ENCODE measurements at places on chromosomes 7 and 10.
A peak's percentile ranks its signal among the peaks of the same experiment; 100 is the strongest.

DNA sequence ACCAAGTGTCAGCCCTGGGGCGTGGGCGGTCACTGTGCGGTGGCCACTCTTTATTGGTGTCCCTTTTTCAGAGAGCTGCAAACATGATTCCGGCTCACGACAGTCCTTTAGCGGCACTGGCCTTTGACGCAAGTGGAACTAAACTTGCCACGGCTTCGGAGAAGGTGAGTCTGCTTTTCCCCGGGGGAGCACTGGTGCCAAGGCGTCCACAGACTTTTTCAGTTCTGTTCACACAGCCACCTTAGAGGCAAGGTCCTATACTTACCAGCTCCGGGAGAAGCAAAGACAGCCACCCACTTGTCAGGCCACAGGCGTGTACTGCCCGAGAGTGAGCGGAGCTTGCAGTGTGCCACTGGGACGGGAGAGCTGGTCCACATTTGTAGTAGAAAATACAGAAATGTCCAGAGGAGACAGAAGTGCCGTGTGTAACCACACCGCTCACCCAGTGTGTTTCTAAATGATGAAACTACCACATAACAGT, 27.9 kb downstream of the WIPI2 start:
- no peak for DNase-seq

GRCh38 chr10:103273041-103273441, 3.9 kb upstream of the INA start:
- no peak for DNase-seq

GRCh38 chr10:36096576-36096975, 454.5 kb upstream of the FZD8 start:
- no peak for DNase-seq

DNA sequence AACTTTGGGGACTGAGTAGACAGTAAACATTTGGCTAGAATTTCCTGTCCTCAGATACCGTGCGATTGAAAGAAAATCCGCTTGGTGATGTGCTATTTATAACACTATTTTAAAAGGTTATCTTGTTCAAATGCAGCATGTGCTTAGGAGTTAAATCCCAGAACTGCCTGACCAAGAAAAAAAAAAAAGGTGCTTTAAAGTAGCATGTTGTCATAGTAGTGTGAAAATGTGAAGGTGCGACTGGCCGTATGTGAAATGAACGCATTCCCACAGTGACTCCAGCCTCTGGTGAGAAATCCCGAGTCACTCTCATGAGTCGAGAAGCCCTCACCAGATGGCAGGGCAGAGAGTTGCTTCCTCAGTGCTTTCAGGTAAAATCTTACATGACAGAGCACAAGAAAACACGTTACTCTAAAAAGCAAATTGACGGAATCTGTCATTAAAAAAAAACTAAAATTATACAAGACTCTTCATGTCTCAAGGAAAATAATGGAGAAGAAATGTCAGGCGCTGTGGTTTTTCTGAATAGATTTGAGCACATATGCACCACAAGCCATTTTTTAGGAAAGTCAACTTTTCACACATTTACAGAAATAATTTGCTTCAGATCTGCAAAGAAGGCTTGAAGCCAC, 18.4 kb upstream of the KLF6 start:
- DNase-seq, result no peak

- DNase-seq, result no peak
Observed at GRCh38 chr7:4352069-4352468, 330.0 kb upstream of the FOXK1 start.

DNA sequence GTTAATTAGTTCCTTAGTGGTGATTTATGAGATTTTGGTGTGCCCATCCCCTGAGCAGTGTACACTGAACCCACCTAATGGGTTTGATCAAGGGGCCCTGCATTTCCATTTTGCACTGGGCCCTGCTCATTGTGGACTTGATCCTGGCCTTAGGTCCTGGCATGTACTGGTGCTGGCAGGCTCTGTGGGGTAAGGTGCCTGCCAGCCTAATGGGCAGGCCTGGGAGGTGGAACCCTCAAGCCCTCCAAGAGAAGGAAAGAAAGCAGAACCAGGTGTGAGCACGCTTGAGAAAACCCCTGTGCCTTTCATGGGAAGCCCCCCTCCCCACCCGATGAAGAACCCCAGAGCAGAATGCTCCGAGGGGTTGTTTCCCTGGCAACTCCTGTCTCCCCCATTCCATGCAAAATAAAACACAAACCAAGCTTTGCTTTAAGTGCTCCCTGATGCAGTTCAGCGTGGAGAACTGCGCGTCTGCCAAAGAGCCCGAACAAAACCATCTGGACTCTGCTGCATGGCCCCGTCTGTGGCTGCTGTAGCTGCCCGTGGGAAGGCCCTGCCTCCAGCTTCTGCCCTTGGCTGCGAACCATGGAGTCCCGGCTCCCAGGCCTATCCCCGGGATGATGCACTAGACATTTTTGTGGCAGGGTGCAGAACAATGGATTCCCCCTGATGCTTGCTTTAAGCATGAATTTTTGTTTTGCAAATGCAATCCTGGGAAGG, 123.3 kb downstream of the PRPF18 start:
- no peak for DNase-seq

DNA sequence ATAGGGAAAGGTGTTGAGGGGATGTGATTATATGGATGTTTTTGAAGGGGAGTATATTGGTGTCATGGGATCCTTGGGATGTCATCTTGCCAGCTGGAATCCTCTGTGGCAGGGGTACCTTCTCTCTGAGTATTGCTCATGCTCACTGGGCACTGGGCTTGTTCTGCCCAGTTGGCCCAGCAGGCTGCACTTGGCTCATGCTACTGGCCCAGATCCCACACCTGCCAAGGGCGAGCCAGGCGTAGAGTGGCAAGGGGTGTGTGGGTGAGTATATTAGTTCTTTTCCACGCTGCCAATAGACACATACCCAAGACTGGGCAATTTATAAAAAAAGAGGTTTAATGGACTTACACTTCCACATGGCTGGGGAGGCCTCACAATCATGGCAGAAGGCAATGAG, 311.9 kb downstream of the AUTS2 start:
- no peak for DNase-seq

- DNase-seq, result no peak
Observed at GRCh38 chr7:142319970-142320369, 62.1 kb upstream of the PRSS58 start.

DNA sequence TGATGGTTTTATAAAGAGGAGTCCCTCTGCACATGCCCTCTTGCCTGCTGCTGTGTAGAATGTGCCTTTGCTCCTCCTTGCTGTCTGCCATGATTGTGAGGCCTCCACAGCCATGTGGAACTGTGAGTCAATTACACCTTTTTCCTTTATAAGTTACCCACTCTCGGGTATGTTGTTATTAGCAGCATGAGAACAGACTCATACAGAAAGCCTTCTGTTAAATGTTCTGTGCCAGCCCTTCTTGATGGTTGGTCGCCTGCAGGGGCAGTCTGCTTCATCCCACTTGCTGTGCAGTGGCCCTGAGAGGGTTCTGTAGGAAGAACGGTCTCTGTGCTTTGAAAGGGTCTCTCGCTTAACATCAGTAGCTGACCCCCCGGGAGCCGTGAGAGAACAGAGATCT, 248.9 kb upstream of the IGFBP3 start:
- DNase-seq, result no peak

- no peak for DNase-seq
Observed at GRCh38 chr10:131381576-131381975, 70.1 kb upstream of the TCERG1L start.

- DNase-seq, result no peak
Observed at GRCh38 chr7:92242972-92243371, 2.7 kb downstream of the KRIT1 start.

DNA sequence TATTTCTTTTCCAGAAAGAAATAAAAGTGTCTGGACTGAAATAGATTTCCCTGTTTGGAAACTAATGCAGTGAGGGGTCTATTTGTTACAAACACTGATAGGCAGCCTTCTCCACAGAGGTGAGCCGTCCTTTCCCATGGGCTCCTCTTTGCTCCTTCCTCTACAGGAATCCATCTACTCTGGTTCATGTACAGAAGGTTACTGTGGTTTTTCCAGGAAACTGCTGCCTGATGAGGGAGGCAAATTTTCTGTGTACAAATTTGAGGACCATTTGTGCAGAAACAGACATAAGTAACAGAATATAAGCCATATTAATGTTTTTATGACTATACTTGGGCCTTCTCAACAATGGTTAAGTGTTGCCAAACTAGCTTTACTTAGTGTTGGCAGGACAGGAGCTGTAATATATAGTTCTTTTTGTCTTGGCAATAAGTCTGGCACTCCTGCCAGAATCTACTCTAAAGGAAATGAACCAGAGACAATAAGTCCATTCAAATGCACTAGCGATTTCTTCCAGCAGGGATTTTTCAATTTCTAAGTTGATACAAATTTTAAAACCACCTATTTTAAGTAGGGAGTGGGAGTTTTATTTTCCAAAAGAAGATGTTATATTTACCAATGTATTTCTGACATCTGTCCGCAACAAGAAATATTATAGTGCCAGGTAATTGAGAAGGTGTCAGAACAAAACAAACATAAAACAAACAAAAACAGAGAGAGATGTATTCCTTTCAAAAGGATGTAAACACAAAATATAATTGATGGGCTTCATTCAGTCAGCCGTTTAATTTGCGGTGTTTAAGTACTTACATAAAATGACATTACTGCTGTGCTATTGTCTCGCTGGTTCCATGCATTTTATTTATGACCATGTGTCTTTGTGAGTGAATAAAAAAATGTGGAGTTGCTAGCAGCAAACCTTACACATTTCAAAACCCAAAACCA, 91.0 kb upstream of the NFE2L3 start:
- DNase-seq, result no peak

GRCh38 chr7:123792547-123792946, 43.7 kb upstream of the WASL start:
- no peak for DNase-seq

DNA sequence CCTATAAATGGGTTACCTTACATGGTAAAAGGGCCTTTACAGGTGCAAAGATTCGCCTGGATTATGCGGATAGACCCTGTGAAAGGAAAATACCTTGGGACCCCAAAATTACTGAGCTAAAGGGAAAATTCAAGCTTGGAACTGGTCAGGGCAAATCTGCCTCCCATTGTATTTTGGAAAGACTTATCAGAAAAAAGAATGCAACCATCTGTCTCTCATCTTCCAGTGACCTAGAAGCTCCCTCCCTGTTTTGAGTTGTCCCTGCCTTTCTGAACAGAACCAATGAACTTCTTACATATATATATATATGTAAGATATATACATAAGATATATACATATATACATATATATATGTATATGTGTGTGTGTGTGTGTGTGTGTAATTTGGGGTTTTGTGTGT, 583.8 kb downstream of the CALN1 start:
- no peak for DNase-seq

- no peak for DNase-seq
Observed at GRCh38 chr7:108146070-108146842, 16.1 kb upstream of the LAMB4 start.

GRCh38 chr10:6219494-6219836, 16.7 kb downstream of the PFKFB3 start:
- no peak for DNase-seq

DNA sequence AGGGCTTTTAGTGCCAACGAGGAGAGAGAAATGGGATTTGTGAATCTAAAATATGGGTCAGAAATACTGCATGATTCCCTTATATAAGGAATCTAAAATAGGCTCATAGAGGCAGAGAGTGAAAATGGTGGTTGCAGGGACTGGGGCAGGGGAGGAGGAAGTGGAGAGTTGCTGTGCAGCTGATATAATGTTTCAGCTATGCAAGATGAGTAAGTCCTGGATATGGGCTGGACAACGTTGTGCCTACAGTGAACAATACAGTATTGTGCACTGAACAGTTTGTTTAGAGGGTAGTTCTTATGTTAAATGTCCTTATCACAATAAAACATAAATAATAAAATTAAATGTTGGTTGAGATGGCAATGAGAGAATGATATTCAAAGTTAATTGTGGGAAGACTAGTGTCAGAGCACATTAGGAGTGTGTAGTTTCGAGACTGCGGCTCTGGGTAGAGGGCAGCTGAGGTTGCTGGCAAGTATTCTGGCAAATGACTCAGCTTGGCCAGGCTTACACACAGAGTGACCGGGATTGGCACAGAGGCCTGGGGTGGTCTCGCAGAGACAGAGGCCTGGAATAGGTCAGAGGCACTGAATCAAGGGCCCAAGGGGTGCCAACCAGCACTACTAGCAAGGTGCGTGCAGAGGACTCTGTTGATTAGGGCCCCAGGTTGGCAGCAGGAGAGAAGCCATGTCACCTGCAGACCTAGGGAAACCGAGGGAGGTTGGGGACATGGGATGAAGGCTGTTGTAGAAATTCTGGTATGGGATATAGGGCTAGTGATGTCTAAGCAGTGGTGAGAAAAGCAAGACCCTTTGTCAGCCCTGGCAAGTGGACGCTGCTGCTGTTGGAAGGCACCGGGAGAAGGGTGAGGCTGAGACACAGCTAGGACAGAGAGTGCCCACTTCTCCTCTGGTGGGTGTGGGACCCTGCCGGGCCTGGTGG, 2.8 kb upstream of the DEPP1 start:
- peak; percentile 45 for DNase-seq

GRCh38 chr7:68783684-68784083, 814.6 kb upstream of the AUTS2 start:
- DNase-seq, result no peak
